Activated CD4-positive, alpha-beta T cell treated with anti-CD3 and anti-CD28 coated beads for 4 hours (primary cell): ENCODE measurements at places on chromosomes 7 and 10.

DNA sequence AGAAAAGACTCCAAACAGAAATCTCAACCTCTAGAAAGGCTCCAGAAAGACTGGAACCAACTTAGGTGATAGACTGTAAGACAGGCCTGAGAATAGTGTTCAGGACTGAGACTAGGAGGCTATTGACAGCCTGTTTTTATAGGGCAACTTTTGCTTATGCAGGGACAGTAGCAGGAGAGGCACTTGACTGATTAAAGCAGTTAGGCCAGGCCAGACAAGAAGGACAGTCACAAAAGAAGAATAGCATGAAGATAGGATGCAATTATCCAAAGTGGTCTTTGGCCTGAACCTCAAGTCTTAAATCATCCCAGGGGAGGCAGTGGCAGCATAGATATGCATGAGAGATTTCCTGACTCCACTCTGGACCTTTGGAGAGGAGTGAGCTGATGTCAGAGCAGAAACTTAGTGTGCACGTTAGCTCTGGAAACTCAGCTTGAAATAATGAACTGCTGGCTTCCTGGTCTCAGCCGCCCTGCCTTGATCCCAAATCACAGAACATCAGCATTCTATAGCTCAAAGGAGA is 290.6 kb downstream of the SORCS3 start:
- DNase-seq: no peak

DNA sequence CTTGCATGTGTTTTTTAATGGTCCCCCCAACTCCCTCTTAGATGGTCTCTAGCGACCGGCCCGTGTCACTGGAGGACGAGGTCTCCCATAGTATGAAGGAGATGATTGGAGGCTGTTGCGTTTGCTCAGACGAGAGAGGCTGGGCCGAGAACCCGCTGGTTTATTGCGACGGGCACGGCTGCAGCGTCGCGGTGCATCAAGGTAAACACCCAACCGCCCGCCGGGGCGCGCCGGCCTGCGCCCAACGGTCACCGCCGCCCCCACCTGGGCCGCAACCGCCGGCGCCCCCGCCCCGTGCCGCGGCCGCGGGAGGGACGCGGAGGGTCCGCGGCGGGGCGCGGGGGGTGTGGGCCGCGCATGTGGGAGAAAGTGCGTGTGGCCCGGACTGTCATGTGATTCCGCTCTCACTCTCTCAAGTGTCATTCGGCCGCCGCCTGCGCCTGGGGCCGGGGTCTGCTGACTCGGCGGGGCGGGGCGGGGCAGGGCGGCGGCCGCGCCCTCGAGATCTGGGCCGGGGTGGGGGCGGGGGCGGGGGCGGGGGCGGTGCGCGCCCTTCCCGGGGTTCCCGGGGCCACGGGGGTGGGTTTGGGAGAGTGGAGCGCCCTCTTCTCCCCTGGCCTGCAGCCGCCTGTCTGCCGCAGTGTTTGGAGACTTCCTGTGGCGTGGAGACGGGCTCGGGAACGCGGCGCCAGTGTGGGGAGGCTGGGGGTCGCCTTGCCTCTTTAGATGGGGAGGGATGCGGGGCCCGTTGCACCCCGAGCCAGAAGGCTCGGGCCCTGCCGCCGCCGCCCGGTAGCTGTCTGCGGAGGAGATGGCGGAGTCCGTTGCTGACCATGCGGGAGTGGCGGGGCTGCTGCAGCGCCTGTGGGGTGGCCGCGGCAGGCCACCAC is 817 bp downstream of the MLLT10 start:
- DNase-seq: peak; percentile 43

GRCh38 chr10:51074238-51075028 is at the start of gene PRKG1:
Gene PRKG1, plus strand, starts transcription at chr10:51074487.
- DNase-seq: no peak

GRCh38 chr10:52486840-52487611 is 172.9 kb downstream of the DKK1 start:
- DNase-seq: no peak

GRCh38 chr7:147477526-147477925 is 1113.0 kb upstream of the C7orf33 start:
- DNase-seq: no peak

- peak; percentile 45 for DNase-seq
Measured at GRCh38 chr10:110498982-110499795, 1.5 kb downstream of the DUSP5 start.

DNA sequence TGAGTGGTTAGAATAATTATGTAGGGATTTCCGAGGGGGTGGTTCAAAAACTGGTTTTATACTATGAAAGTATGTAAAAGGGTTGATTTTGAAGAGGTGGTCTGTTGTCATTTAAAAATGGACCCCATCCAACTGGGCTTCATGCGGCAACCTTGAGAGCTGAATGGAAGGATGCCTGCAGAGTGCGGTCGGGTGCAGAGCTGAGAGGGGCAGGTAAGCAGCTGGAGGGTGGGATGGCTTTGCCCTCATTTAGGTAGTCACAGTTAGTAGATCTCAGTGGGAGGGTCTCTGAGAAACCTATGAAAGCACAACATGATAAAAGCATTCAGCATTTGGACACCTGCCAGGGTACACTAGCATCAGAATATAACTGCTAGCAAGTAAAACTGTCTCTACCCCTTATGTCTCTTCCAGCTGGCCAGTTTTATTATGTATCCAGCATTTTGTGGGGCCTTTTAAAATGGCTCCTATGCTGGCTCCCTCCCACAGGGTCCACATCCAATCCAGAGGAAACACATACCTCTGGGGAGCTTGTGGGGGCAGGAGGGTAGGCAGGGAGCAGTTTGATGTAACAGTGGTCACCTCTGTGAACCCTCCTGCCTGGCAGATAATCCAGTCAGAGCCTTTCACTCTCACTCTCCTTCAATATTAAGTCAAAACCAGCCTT is 75.9 kb upstream of the MAGI2 start:
- no peak for DNase-seq

- no peak for DNase-seq
Measured at GRCh38 chr7:41002741-41003610, 699.9 kb downstream of the INHBA start.

- no peak for DNase-seq
Measured at GRCh38 chr10:80512031-80512526, 25.6 kb upstream of the SH2D4B start.

GRCh38 chr7:85023916-85024315 is 162.9 kb downstream of the SEMA3D start:
- no peak for DNase-seq

DNA sequence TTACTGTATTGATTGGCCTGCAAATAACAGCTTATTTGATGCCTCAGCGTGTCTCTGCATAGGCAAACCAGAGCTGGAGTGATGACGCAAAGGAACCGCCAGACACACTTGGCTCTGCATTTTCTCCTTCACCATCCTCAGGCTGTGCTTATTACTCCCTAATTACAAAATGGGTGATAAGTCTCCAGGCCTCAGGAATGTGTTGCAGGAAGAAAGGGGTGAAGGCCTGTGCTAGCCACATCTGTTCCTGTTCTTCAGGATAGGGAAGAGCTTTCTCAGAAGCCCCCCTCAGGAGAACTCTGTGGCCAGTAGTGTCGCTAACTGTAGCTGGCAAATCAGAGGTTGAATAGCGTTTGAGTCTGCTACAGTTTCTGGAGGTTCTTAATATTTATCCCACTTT is 5.1 kb downstream of the TDRD1 start:
- DNase-seq: no peak

DNA sequence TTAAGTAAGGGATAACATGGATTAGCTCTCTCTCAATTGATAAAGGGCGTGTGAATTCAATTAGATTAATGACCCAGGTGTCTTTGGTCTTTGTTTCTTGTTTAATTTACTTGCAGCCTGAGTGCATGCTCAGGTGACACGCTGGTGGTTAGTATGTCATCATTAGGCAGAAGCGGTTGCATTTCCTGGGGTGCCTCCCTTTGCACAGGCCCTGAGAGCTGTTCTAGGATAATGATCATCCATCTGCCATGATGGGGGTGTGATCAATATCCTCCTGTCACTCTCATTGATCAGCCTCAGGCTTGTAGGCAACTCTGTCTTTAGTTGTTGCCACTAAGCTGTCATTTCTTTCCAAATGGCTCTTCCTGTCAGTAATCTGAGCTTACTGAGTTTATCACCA is 99.6 kb upstream of the NPS start:
- no peak for DNase-seq

DNA sequence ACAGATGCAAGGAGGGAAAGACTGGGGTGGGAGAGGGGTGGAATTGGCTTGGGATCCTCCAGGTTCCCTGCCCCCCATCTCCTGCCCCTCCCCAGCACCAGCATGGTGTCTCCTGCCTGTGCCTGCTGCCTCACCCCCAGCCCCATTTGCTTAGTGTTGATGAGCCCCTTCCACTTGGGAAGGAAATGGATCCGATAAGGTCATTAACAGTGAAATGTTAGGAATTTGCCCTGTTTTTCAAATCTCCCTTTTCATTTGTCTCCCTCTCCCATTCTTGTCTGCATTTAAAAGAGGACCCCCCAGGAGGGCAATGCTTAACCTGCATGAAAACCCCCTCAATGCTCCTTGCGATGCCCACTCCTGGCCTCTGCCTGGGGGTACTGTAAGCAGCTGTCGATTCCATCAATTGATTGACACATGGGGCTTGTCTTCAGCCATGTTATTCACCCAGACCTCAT is 51.5 kb downstream of the HK1 start:
- no peak for DNase-seq

GRCh38 chr10:16949816-16950215 is 132.6 kb upstream of the RSU1 start:
- no peak for DNase-seq

DNA sequence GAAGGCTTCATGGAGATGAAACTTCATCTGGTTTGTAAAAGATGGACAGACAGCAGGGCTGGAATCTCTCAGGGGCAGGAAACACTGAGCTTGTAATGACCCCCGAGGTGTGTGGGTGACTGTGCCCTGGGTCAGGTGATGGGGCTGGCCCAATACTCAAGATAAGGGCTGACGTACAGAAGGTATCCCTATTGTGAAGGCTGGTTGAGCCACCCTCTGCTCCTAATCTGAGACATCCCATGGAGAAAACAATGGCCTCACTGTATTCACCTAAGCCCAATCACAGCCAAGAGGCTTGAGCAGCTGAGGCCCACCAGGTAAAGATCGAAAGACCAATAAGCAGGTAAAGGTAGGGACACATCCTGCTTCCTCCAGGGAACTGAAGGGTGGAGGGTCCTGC is 34.8 kb upstream of the NUB1 start:
- no peak for DNase-seq

- no peak for DNase-seq
Measured at GRCh38 chr7:29332042-29332811, 137.7 kb downstream of the CHN2 start.

- no peak for DNase-seq
Measured at GRCh38 chr10:23512355-23513058, 73.6 kb downstream of the OTUD1 start.

- no peak for DNase-seq
Measured at GRCh38 chr7:1344421-1344820, 111.7 kb downstream of the UNCX start.

DNA sequence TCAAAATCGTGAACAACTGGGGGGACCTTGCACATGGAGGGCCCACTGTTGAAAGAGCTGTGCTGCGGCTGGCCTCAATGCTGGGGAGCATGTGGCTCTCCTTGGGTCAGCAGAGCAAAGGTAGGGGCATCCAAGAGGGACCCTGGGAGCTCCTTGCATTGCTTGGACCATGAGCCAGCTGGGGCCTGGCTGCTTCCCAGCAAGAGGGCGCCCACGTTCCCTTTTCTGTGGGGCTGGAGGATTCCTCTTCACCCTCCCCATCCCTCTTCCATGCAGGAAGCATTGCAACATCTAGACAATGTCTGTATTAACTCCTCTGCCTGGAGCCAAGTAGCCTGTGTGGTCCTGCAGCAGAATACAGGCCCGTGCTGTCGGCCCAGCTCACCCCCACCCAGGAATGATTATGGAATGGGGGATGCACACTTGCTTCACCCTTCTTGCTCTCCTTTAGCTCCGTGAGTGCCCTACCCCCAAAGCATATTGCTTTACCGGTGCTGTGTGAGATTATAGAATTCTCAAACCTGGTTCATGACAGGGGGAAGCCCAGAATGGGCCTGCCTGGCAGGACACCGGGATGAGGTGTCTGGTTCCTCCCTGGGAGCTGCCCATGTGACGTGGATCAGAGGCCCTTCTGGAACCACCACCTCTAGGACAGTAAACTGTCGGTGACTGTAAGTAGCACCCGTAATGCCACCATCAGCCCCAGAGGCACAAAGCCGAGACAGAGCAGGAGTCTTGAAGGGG is 61.9 kb downstream of the SYPL1 start:
- DNase-seq: no peak

GRCh38 chr7:90923541-90923997 is 327.4 kb downstream of the CDK14 start:
- no peak for DNase-seq

DNA sequence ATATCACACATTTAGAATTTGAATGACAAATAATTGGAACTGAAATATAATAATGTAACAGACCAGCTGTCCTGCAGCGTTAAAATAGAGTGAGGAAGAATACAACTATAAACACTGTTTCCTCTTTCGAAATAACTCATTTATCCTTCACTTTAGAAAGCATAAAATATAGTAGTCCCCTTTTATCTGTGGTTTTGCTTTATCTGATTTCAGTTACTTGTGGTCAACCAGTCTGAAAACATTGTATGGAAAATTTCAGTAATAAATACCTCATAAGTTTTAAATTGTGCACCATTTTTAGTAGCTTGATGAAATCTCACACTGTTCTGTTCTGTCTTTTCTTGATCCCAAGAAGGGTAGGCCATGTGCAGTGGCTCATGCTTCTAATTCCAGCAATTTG is 31.7 kb downstream of the POLR1F start:
- DNase-seq: no peak

GRCh38 chr10:32317795-32318357 is 29.1 kb downstream of the EPC1 start:
- no peak for DNase-seq

DNA sequence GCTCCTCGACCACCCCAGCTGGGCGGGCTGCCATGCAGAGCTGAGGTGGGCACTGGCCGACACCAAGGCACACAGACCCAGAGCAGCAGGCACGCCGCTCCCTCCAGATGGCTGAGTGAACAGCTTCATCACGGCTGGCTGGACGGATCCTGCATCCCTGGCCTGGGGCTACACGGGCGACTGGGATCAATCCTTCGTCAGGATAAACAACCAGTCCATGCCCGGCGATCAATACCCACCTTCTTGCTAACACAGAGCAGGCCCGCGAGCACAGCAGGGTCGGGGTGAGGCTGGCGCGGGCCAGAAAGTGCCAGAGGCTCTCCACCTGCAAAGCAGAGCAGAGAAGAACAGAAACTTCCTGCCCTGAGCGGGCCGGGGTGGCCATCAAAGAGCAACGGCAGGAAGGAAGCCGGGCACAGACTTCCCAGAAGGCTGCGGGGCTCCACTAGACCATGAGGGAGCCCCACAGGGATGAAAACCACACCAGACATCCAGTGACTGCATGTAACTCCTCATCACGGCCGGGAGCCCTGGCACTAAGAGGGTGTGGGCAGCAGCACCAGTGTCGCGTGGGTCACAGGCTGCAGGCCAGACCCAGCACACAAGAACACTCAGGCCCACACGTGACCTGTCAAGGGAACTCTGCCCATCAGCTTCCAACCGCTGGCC is 166.4 kb downstream of the MAD1L1 start:
- DNase-seq: peak; percentile 11
